ENCODE measurements at places on chromosomes 5 and 9.

DNA sequence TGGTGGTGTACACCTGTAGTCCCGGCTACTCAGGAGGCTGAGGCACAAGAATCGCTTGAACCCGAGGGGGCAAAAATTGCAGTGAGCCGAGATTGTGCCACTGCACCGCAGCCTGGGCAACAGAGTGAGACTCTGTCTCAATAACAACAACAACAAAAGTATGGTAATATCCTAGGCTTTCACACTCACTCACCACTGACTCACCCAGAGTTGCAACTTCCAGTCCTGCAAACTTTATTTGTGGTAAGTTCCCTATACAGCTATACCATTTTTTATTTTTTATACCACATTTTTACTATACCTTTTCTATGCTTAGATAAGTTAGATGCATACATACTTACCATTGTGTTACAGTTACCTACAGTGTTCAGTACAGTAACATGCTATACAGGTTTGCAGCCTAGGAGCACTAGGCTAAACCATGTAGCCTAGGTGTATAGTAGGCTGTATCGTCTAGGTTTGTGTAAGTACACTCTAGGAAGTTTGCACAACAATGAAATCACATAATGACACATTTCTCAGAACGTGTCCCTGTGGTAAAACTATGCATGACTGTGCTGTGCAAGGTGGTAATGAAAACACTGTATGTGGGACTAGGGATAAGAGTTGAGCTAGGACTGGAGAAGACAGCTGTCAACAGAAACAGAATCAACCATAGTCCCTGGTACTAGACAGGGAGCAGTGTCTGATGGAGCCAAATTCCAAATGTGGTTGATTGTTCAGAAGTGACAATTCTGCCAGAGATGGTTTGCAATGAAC is 109.5 kb upstream of the RAD23B start:
- DNase-seq: no peak

GRCh38 chr5:9170026-9170425 is 375.8 kb downstream of the SEMA5A start:
- DNase-seq: no peak

DNA sequence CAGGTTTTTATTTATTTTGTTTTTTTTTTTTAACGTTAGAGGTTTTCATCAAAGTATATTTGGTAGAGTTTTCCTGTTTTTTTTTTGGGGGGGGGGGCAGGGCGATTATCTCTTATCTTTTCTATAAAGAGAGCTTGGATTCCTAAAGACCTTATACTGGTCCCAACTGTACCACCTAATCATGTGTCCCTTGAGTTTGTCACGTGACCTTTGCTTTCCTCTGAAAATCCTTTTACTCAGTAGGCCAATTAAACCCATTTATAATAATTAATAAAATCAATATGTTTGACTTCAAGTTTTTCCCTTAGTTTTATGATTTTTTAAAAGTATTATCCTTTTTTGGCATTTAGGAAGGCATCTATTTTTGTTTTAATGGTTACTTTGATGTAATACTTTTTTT is 286.4 kb downstream of the AOPEP start:
- no peak for DNase-seq

GRCh38 chr9:27542508-27542907 is 12.9 kb upstream of the MOB3B start:
- DNase-seq: no peak

DNA sequence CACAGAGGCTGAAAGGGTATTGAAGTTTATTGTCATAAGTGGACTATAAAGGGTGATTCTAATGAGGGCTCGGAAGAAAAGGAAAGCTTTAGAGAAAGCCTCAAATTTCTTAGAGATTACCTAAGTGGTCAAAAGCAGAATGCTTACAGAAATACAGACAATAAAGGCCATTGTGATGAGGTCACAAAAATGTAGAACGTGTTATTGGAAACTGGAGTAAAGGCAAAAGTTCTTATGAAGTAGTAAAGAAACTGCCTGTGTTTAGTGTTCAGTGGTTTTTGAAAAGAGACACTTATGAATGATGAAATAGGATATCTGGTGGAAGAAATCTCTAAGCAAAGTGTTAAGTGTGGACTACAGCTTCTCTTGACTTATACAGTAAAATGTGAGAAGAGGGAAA is 726.9 kb downstream of the DNAH5 start:
- DNase-seq: no peak

DNA sequence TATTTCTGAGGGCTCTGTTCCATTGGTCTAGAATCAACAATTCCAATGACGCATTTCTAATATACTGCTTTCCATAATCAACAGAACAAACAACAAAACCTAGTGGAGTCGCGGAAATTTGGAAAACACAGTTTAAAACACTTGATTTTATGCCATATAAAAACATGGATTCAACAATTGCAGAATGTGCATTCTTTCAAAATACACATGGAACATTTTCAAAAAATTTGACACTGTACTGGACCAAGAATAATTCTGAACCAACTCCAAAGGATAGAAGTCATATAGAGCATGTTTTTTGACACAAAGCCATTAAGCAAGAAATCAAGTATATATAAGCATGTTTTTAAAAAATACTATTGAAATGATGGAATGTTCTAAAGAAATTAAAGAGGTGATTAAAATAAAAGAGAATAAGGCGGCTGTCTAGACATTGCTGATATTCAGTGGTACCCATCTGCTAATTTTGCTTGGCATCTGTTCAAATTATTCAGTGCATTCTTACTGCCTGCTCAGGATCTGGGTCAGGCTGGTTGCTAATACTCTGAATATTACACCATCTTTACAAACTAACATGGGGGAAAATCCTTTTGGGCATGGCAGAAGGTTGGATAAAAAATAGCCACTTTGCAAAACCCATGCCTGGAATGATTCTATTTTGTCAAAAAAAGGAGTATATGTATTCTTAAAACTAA is 221.3 kb downstream of the NPR3 start:
- no peak for DNase-seq

GRCh38 chr5:123007182-123007581 is 29.3 kb downstream of the PPIC start:
- peak; percentile 4 for DNase-seq

DNA sequence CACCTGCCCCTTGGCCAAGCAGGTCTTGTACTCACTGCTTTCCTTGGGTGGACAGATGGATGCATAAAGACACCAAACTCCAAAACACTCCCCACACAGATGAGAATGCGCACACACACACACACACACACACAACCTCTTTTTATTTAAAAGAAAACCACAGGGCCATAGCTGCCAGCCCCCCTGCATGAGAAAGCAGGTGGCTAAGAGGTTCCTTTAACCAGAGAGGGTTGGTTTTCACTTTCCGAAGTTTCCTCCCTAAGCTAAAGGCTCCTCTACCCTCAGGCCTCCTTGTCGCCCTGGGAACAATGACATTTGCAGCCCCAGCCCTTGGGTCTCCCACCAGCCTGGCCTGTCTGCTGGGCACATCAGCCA is 11.1 kb downstream of the NR5A1 start:
- DNase-seq: no peak

- DNase-seq: no peak
Measured at GRCh38 chr9:93612796-93613154, 36.4 kb downstream of the PHF2 start.

- no peak for DNase-seq
Measured at GRCh38 chr5:111447822-111448221, 64.5 kb downstream of the STARD4 start.

- no peak for DNase-seq
Measured at GRCh38 chr9:28970241-28970654, 1397.0 kb upstream of the C9orf72 start.

DNA sequence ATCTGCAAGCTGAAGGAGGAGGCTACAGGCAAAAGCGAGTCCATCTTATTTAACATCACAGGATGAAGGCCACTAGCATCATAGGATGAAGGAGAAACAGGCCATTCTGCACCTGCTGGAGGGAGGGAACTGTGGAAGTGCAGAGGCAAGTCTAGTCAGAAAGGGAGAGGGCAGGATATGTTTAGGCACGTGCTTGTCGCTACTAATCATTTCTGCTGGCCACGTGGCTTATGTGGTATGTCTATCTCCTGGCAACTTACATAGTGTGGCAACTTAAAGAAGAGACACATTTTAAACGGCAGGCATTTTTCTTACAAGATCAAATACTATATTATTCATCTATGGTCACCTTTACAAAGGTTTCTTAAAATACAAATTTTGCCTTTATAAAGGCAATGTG is 74.0 kb downstream of the GNAQ start:
- DNase-seq: no peak

DNA sequence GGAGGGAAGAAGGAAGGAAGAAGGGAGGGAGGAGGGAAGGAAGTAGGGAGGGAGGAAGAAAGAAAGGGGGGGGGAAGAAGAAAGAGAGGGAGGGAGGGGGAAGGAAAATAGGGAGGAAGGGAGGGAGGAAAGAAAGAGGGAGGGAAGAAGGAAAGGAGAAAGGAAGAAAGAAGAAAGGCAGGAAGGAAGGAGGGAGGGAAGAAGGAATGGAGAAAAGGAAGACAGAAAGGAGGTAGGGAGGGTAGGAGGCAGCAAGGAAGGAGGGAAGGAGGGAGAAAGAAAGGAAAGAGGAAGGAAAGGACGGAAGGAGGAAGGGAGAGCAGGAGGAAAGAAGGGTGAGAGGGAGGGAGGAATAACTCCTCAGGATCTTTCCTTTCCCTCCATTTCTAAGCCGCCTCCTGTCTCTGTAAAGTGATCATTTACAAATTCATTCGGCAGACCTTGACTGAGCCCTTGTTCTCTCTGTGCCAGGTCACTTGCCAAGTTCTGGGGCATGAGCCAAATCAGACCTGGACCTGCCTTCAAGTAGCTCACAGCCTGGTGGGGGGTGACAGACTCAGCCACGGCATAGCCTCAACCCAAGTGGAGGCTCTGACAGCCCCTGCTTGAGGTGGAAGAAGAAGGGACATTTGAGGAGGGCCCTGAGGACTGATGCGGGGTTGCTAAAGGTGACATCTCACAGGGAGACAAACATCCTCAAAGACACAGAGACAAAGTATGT is 69.0 kb upstream of the HRH2 start:
- no peak for DNase-seq

- DNase-seq: no peak
Measured at GRCh38 chr9:70567511-70567910, 153.1 kb upstream of the KLF9 start.

GRCh38 chr5:100448111-100448528 is 87.1 kb upstream of the FAM174A start:
- no peak for DNase-seq

DNA sequence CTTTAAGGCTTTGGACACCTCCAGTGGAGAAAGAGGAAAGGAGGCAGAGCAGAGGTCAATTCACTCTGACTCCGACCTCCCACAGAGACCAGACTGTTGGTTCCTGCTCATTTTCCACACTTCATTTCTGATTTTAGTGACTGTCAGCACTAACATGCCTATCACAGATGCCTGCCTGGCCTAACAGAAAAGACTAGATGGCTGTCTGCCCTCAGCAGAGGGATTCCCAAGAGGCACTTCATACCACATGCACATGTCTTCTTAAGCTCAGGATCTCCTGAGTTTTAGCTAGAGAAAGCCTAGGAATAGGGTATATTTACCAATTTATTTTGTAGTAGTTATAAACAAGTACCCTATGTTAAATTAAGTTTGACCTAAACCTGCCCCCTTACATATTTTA is 336.0 kb downstream of the ENC1 start:
- no peak for DNase-seq

DNA sequence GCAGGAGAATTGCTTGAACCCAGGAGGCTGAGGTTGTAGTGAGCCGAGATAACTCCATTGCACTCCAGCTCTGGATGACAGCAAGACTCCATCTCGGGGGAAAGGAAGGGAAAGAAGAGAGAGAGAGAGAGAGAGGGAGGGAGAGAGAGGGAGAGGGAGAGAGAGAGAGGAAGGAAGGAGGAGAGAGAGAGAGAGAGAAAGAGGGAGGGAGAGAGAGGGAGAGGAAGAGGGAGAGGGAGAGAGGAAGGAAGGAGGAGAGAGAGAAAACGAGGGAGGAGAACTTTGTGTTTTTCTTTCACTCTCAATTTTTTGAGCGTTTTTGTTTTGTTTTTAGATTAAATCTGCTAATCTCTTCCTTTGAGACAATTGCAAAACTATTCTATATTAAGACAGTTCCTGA is 46.9 kb downstream of the SPEF2 start:
- no peak for DNase-seq

- DNase-seq: no peak
Measured at GRCh38 chr5:96758621-96759020, 49.1 kb downstream of the ERAP1 start.

GRCh38 chr5:112734597-112734996 is 3.1 kb upstream of the APC start:
- DNase-seq: no peak

- no peak for DNase-seq
Measured at GRCh38 chr5:41878643-41879478, 8.6 kb upstream of the OXCT1 start.

GRCh38 chr5:74903165-74903787 is 37.1 kb upstream of the FAM169A start:
- DNase-seq: peak; percentile 42

DNA sequence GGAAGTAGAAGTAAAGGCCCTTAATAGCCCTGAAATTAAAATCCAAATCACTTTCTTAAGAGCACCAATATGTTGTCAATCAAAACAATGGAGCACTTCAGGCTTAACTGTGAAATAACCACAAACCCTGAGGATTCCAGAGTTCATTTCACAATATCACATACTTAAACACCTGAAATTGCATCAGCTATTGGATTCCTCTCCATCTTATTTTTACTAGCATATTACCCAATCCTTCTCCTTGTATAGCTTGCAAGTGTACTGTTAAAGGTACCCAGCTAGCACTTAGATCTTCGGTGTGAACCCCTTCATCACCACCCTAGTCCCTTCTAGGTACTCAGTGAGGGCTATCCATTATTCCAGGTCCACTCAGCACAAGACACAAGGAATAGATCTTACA is 287.3 kb downstream of the EFNA5 start:
- DNase-seq: no peak

DNA sequence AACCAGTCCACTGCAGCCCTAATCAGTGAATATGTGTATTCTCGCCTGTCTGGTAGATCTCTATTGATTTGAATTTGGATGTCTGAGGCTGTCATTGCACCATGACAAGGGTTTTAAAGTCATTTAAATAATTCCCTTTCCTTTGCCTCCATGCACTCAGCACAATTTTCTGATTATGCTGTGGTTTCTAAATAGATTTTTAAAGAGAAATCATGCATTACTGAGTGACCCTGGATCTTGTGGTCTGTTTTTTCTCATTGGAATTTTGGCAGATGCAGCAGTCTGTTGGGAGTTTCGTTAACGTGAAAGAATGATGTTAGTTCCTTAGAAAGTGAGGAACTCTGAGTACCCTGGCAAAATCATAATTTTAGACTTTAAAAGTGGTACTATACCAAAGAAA is 396.0 kb downstream of the LRRC70 start:
- DNase-seq: no peak

- DNase-seq: no peak
Measured at GRCh38 chr5:77741608-77742007, 34.5 kb downstream of the TBCA start.

GRCh38 chr5:172606156-172606785 is 34.8 kb upstream of the NEURL1B start:
- DNase-seq: no peak

- peak; percentile 15 for DNase-seq
Measured at GRCh38 chr5:76819851-76820525, 1.2 kb downstream of the F2RL1 start.

Data from nephron progenitor cell (in vitro differentiated cells).